ENCODE measurements at places on chromosomes 3 and 15.

- DNase-seq, result no peak
These were observed 307.3 kb upstream of the RBMS3 start for GRCh38 chr3:28973609-28974008.

DNA sequence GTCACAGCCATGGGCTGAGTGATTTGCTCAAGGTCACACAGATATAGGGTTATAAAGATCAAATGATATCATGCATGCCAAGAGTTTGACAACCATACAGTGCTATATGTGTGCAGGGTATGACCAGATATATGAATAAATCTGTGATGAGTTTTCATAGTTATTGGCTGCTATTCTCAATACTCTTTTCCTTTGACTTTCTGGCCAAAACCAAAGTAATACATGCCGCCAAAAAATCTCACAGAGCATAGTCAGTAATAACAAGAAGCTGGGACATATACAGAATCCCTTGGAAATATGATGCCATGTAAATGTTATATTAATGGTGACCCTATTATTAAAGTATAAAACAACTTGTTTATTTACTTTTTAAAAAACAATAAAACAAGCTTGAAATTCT lies 11.6 kb upstream of the TSC22D2 start:
- no peak for DNase-seq

DNA sequence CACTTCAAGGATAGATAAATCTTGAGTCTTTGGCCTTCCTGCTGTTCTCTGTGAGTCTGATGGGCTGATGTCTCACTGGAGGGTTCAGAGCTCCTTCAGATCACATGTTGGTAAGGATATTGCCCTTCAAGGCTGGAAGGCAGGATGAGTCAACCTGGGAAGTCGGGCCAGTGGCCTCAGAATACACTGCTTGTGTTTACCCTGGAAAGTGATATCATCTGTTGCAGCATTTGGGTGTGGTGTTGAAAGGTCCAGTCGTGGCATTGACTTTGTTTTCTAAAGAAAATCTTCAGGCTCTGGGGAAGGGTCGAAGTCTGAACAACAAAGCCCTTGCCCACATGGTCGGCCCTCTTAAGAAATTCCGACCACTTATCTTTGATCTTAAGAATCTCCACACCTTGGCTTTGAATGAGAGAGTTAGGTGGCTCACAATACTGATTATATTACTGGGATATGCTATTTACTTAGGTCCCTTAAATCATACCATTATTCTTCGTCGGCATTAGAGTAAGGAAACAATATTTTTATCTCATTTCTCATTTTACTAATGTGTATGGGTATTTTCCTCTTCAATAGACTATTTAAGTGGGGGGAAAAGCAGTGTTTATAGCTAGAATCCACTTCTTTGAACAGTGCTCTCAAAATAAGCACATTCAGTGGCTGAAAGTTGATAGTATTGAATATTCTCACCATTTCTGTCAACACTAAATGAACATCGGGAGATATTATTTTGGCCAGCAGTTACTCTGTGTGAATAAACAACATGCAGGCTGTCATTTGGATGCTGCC lies 303.9 kb upstream of the RASGRP1 start:
- DNase-seq, result no peak

GRCh38 chr3:29758434-29759322 lies 477.8 kb downstream of the RBMS3 start:
- no peak for DNase-seq

DNA sequence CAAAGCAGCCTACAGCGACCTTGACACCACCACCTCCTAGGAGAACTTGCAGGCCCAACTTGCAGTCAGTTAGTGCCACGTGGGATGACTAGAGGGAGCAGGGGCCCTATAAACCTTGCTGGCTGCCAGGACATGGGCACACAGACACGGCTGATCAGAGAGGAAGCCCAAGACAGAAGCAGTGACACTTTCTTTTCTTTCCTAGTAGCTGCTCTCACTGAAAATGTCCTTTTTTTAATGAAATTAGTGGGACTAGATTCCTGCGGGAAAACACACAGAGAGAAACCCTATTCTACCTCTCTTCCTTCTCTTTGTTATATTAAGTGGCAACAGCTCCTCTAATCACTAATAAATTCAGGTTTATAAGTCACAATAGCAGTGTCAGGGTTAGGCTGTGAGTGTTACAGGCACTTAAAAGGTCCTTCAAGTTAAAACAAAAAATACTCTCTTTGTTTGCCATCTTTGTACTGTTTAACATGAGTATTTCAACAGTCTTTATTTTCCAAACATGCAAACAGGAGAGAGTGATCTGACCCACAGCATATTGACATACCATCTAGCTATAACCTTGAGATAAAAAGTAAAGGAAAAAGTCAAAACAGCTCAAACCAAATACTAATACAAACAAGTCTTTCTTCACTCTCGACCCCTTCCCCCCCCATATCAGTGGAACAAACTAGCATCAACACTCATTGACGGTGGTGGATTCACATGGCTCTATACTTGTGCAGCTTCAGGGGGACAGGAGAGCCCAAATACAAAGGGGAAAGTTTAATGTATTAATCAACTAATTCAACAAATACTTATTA lies 2.1 kb upstream of the TMEM212 start:
- DNase-seq, result no peak

DNA sequence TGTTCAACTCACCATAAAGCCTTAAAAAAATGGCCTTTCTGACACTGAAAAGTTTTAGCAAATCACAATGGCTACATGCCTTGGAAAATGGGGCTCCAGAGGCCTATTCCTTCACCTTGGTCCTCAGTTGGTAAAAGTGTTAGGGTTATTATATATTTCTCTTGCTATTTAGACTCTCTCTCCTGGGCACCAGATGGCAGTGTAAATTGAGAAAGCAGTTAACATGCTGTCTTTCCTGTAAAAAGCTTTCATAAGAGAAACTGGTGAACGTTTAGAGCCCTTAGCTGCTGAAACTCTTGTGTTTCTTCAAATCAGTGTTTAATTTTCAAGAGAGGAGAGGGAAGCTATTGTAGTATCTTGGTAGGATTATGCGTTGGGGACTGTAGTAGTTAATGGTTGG lies 89.9 kb downstream of the LRTM1 start:
- DNase-seq, result no peak
